ENCODE measurements at places on chromosomes 7 and 10.

DNA sequence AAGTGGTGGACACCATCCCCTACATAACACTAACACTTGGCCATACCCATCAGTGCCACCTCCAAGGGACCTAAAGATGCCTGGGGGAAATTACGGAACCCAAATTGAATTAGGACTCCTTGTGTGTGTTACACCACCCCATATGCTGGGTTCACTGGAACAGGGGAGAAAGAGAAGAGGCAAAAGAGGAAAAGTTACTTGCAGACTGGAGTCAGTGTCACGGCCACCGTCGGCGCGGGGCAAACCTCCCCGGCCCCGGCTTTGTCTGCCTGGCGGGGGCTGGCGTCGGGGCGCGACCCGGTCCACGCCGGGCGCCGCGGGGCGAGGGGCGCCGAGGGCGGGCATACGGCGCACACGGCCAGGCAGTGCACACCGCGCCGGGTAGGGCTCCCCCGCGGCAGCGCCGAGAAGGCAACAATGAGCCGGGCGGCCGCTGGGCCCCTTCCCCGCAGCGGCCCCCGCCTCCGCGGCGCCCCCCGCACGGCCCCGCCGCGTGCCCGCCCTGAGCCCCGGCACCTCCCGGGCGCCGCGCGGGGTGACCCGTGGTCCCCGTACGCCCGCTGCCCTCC is 171.1 kb downstream of the FAM107B start:
- peak; percentile 45 for DNase-seq

DNA sequence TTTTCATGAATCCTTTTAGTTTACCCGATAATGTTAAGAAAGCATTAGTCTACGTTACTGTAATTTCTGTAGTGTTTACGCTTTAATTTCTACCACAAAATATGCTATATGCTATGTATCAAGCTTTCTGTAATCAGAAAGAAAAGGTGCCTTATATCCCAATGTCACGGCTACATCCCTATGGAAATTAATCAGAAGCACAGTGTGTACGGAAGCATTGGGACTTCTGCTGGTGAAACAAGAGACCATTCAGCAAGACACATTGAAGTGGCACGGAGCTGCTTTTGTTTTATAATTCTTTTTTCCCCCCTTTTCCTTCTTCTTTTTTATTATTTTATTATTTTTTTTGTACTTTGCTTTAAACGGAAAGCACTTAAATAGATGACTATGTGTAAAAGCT is 31.2 kb upstream of the SH2B2 start:
- DNase-seq = no peak

- DNase-seq = peak; percentile 52
Measured at GRCh38 chr10:99431190-99431760, 851 bp upstream of the GOT1 start.

DNA sequence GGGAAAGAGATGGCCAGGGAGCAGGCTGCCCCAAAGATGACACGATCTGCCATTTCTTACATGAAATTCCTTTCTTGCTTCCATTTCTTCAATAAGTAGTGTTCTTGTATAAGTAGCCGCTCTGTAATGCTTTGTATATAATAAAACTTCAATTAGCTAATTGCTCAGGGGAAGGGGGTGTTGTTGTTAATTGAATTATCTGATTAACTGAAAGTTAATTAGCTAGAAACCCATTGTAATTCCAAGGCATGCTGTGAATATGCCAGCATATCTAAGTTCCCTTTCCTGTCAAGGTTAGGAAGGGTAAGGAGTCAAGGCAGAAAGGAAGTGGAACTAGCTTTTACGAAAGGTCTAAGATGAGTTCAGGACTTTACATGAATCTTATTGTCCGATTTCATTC is 765.9 kb downstream of the TYW1 start:
- no peak for DNase-seq

DNA sequence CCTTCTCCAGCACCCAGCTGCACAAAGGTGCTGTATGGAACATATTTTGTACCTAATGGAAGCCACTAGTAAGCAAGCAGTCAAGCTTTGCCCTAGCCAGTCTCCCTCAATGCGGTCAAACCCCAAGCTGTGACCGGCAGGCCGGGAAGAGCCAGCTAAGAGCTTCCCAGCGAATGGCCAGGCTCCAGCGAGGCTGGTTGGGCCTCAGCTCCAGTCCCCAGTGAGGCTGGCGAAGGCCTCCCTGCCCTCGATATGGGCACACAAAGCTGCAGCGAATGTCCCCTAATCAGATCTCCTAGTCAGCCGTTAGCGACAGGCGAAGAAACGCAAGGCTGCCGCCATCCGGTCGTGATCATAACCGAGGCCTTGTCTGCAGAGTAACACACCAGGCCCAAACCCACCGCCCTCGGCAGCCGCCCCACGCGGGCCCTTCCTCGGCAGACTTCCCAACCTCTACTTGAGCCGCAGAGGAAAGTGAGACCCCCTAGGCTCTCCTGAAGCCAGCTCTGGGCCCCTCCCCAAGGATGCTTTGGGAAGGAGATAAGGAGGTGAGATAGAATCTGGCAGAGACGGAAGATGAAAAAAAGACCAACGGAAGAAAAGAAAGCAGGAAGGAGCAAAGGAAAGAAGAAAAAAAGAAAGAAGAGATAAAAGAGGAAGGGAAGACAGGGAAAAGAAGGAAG is 3.1 kb upstream of the HOXA9 start:
- DNase-seq = peak; percentile 88
